ENCODE measurements at places on chromosomes 5 and 9. TPM values are rescaled to one million over a fixed set of nuclear protein-coding genes. Genes with fewer than 3 reads are reported as not detected.
A peak's percentile ranks its signal among the peaks of the same experiment; 100 is the strongest.

SLC12A2 gene
- total RNA-seq = 29.1 TPM

HNRNPAB gene
- 244 TPM for total RNA-seq

NME5 gene
- total RNA-seq = not detected

GLRA1 gene
- total RNA-seq = not detected

CCDC171 gene
- total RNA-seq = 1.9 TPM

WDR31 gene
- 0.79 TPM for total RNA-seq

NIPAL4 gene
- not detected for total RNA-seq

- peak; percentile 68 for DNase-seq
These were observed 8.9 kb downstream of the CXCL14 start for GRCh38 chr5:135569755-135570452.

GRCh38 chr9:136761545-136761981 lies 2.8 kb downstream of the LCN15 start:
- DNase-seq = no peak

DNA sequence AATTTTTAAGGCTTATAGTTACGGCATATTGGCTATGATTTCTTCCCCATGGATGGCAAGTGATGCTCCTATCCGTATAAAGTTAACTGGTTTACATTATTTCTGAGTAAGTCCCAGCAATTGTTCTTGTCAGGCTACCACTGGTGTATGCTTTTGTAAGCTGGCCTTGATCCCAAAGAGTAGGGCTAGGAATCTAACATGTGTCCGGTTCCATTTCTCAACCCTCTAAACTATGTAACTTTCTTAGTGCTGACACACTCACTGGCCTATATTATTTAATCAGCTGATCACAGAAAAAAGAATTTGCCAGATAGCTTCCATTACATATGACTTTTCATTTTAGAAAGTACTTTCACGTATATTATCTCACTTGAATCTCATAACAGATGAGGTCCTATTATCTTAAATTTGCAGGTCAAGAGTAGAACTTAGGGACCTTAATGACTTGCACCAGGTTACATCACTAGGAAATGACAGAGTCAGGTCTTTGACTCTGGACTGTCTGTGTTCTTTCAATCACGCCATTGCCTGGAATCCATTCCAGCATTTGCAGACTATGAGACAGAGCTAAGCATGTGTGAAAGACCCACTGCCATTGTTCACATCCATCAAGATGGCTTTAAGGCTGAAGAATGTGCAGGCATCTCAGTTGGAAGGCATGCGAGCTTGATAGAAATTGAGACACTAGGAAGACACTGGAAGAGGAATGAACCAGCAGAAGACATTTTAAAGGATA lies 362.9 kb downstream of the ARRDC3 start:
- DNase-seq = no peak

GRCh38 chr5:56558131-56558745 lies 257.1 kb upstream of the MAP3K1 start:
- DNase-seq = no peak

DNA sequence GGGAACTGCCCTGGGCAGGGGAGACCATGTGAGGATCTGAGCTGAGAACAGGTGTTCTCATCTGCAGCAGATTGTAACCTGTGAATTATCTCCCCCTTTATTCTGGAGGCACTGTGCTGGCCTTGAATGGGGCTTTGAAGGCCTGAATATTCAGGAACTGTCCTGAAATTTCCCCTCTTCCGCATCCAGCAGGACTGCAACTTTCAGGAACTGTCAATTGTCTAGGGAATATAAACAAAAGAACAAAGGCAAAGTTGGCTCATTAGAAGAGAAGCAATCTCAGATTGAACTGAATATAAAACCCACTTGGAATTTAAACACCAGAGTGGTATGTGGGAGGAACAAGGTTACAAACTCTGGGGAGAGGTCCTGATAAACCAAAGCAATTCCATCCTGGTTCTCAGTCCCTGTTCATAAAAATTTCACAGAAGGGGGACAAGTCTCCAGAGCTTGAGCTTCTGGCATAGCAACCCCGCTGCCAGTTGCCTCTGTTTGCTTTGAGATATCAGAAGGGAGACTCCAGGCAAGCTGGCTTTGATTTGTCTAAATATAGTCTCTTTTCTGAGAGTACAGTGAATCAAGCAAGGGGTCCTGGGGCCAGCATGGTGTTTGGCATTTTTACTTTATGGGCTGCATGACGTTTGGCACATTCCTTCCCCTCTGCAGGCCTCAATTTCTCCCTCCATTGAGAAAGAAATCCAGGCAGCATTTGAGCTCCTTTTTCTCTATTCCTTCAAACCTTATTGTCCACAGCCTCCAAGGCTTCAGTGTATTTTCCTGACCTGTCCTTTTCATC lies 47.5 kb downstream of the ADRB2 start:
- DNase-seq = no peak

DNA sequence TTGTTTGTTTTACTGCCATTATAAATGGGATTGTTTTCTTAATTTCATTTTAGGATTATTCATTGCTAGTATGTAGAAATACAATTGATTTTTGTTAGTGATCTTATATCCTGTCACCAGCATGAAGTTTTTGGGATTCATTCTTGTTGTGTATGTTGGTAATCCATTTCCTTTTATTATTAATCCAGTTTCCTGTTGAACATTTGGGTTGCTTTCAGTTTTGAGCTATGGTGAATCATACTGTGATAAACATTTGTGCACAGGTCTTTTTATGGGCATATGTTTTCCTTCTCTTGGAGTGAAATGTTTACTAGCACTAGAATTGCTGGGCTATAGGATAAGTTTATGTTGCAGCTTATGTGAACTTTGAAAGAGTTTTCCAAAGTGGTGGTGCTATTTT lies 69.6 kb downstream of the MAN2A1 start:
- DNase-seq = no peak

DNA sequence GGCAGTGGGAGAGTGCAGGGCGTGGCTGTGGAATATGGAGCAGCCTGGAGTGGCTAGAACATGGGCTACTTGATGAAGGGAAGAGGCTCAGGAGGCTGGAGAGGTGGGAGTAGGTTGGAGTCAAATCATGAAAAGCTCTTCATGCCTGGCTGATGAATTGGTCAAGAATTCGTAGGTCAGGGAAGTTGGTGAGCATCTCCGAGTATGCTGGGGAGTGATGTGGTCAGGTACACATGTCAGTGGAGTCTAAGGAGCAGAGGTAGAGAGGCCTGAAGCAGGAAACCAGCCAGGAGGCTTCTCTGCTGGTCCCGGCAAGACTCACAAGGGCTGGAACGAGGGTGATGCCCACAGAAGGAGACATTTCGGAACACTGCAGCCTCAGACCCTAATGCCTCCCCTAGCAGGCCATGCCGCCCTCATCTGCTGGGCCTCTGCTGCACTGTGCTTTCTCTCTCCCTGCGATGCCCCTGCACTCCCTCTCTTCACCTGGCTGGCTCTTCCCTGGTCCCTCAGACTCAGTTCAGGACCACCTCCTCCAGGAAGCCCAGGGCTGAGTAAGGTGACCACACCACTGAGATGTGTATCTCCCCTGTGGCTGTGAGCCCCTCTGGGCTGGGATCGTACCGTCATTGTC lies 33.6 kb downstream of the TMOD1 start:
- DNase-seq = no peak

DNA sequence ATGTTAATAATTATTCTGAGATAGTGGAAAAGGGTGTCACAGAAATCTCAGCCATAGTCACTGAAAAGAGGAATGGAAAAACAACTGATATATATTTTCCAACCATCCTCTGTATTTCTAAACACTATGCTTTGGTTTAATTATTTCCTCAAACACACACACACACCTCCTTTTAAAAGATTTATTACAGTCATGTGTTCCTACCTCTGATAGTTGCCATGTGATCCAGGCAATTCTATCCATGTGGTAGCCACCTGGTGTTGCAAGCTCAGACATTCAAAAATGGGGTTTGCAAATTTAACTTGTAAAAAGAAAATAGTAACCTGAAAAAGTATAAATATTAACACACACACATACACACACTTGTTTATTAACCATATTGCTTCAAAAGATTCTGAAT lies 40.0 kb upstream of the CCNG1 start:
- no peak for DNase-seq

DNA sequence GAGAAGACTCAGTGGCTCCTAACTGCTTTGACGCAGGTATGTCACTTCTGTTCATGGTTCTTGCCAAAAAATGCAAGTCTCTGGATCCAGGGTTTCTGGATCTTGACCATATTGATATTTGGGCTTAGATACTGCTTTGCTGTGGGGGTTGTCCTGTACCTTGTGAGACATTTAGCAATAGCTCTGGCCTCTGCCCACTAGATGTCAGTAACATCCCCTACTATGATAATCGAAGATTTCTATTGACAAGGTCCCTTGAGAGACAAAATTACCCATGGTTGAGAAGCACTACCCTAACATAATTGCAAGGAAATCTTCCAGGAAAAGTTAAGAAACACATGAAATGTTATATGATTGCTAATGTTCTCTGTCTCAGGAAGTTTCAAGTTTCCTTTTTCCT lies 285.4 kb downstream of the TMEM232 start:
- peak; percentile 37 for DNase-seq
